ENCODE measurements at places on chromosomes 3 and 15.

DNA sequence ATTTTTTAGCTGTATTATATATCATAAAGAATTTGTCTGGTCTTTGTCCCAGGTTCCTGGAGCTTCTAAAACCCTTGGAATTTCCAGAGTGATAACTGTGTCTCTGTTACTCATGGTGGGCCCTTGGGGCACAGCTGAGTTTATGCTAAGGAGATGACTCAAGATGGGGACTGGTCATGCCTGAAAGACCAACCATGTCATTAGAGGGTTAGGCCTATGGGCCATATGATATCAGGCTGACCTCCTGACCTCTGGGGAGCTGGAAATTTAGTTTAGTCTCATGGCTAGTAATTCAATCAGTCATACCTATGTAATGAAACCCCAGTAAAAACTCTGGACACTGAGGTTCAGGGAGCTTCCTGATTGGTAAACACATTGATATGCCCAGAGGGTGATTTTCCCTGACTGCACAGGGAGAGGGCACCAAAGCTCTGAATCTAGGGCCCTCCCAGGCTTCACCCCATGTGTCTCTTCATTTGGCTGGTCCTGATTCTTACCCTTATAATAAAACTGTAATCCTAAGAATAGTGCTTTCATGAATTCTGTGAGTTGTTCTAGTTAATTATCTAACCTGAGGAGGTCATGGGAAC, 69.6 kb downstream of the EEFSEC start:
- no peak for DNase-seq

- no peak for DNase-seq
Measured at GRCh38 chr3:136078421-136079364, 113.2 kb downstream of the PPP2R3A start.

DNA sequence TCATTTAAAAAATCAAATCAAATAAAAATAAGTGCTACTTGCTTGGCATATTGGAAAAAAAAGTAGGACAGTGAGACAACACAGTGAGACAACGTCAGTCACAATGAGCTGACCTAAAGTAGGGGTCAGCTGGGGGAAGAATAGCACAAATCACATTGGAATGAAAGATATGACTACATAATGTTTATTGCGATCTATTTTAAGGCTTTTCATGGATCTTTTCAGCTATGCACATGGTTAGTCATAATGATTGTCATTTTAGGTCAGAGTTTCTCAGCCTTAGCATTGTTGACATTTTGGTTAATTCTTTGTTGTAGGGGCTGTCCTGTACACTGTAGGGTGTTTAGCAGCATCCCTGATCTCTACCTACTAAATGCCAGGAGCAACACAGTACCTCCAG, 44.5 kb downstream of the CMSS1 start:
- no peak for DNase-seq

- DNase-seq, result no peak
Measured at GRCh38 chr3:145911016-145911415, 250.0 kb downstream of the PLOD2 start.

- DNase-seq, result no peak
Measured at GRCh38 chr3:158152186-158152585, 42.3 kb downstream of the RSRC1 start.

DNA sequence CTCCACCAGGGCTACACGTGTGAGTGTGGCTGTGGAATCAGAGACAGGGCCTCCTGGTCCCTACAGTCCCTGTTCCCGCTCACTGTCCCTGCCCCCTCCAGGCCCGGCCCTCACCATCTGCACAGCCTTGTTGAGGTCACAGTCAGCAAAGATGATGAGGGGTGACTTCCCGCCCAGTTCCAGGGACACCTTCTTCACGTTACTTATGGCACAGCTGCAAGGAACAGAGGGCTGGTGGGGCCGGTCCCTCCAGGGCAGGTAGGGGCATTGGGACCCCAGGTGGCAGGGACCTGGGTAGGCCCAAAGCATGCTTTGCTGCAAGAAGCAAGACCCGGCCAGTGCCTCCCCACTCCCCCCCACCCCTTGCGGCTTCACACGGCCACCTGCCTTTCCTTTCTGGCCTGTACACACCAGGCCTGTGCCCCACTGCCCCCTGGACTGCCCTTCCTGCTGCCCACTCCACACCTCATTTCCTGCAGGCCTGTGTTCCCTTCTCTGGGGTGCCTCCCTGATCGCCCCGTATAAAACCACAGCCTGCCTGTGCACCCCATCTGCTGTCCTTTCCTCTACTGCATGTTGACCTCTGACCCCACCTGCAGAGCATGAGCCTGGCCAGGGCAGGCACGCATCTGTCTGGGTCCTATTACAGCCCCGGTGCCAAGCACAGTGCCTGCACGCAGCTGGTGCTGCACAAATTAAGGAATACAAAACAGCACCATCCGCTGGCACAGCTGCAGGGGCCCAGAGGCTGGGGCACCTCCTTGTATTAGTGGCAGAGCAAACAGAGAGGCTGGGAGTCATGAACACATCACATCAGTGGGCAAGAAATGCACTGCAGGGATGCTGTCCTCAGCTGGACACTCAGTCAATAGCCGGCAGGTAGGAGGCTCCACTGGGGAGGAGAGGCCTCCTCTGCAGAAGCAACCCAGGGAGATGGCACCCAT, 30.8 kb upstream of the SLC41A3 start:
- DNase-seq, result no peak

DNA sequence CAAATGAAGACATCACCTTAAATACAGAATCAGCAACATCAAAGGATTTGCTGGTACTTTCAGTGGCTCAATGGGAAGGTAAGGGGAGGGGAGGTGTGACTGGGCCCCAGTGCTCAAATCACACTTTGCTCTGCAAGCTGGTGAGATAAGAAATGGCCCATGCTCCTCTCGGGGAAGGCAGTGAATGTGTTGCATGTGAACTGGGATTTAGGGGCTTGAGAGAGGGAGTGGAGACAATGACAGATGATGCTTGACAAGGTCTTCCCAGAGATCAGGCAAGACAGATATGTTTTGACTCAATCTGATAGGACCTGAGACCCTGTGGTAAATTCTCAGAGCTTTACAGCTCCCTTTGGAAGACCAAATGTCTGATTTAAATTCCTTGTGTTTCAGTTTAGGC, 233.0 kb upstream of the PROK2 start:
- no peak for DNase-seq

DNA sequence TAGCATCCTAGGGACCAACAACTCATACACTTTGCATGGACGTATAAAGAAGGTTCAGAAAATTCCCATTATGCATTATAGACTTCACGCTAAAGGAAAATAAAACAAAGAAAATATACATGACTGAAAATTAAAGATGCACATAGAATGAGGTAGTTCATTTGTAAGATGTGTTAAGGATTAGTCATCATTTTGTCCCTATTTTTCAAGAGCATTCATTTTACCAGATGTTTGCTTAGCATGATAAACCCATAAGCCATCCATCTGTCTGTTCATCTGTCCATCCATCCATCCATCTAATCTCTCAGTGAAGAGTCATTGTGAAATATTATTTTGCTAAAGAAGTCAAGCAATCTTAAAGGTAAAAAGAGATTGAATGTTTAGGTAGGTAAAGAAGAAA, 80.3 kb downstream of the TFG start:
- DNase-seq, result no peak

DNA sequence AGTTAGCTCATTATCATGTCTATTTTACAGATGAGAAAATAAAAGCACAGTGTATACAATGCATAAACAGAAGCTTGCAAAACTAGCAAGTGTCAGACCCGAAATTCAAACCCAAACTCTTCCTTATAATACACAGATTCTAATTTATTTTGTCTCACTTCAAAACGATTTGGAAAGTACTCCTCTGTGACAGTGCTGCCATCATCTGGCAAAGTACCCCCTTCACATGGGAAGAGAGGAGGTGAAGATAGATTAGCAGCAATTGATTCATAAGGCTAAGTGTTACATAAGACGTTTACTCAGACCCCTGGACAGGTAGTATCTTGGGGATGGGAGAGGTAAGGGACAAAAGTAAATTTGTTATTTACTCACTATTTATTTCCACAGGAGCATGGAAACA, 744.0 kb upstream of the SGO1 start:
- DNase-seq, result no peak

- no peak for DNase-seq
Measured at GRCh38 chr15:72420576-72420975, 22.5 kb downstream of the TMEM202 start.

DNA sequence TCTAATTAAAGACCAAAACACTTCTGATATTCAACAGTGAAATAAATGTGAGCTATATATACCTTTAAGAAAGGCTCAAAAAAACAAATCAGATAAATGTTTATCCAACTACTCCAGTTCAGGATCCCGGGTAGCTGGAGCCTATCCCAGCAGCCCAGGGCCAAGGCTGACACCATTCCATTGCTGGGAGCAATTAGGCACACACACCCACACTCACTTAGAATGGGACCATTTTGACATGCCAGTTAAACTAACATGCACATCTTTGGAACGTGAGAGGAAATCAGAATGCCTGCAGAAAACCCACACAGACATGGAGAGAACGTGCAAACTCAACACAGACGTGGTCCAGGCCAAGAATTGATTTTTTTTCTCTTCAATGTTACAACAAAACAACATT, 30.0 kb upstream of the PLSCR4 start:
- no peak for DNase-seq

DNA sequence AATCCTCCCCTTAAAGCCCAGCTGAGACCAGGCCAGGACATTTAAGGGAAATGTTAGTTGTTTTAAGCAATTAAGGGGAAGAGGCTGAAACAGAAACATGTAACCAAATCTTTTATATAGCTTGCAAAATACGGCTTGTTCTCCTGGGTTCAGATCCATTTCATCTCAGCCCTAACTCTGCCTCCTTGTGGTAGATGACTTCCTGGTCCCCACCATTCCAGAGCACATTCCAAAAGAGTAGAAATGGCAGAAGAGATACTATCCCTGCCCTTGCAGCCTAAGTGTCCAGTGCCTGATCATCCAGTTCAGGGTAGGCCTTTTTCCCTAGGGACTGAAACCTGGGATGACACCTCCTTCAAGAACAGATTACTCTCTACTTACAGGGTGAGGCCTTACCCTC, 266.2 kb upstream of the VEPH1 start:
- DNase-seq, result no peak

DNA sequence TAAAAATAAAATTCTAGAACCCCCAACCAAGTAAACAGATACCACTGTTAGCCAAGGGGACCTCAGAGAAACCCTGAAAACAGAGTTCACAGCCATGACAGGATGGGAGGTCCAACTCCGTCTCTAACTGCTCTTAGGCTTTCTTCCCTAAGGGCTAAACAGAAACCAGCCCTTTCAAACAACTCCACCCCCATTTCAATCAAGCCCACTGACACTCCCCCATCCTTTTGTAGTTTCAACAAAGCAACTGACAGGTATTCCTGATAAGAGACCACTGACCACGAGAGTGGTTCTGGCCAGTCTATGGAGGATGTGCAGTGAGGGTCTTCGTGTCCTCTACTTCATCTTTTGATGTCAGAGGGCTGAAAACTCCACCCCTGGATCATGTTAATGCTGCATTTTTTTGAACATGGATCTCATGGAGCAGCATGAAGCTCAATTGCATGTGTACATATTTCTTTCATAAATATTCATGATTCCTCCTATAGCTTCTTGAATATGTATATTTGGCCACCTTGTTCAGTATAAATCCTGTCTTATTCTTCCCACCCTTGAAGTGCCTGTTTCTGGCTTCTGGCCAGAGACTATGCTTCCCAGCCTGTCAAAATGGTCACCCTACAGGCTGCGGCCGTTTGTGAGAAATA, 222.6 kb downstream of the OSBPL10 start:
- no peak for DNase-seq

- no peak for DNase-seq
Measured at GRCh38 chr3:113514265-113514769, 639 bp downstream of the SPICE1 start.

- DNase-seq, result no peak
Measured at GRCh38 chr3:67497746-67498145, 156.7 kb downstream of the SUCLG2 start.

GRCh38 chr3:22862111-22862510, 341.0 kb upstream of the UBE2E2 start:
- DNase-seq, result no peak

GRCh38 chr3:181623924-181624694, 87.6 kb upstream of the SOX2 start:
- no peak for DNase-seq

GRCh38 chr3:140238646-140239314, 303.8 kb downstream of the CLSTN2 start:
- DNase-seq, result no peak

GRCh38 chr3:122564155-122564912, at the start of the genes DTX3L and PARP9:
DTX3L (plus strand) TSS chr3:122564338; CDS start chr3:122564427, 89 bp downstream.
PARP9 (minus strand) TSS chr3:122564300; CDS start chr3:122559620, 4,680 bp downstream.
- peak; percentile 55 for DNase-seq

GRCh38 chr3:196159952-196160804, 51.0 kb downstream of the ZDHHC19 start:
- no peak for DNase-seq

DNA sequence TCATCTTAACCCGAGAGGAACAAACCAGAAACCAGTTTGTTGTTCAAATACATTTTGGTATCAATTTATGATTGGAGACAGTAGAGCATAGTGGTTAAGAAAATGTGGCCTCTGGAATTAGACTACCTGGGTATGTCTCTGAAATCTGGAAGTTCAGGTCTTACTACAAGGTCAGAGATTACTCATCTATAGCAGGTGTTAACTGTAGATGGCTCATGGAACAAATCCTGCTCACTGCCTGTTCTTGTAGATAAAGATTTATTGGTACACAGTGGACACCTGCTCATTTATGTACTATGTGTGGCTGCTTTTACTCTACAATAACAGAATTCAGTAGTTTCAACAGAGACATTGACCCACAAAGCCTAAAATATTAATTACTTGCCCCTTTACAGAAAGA, 413.3 kb downstream of the CNTN6 start:
- no peak for DNase-seq

GRCh38 chr3:60742606-60743145, 508.6 kb downstream of the FHIT start:
- DNase-seq, result no peak

DNA sequence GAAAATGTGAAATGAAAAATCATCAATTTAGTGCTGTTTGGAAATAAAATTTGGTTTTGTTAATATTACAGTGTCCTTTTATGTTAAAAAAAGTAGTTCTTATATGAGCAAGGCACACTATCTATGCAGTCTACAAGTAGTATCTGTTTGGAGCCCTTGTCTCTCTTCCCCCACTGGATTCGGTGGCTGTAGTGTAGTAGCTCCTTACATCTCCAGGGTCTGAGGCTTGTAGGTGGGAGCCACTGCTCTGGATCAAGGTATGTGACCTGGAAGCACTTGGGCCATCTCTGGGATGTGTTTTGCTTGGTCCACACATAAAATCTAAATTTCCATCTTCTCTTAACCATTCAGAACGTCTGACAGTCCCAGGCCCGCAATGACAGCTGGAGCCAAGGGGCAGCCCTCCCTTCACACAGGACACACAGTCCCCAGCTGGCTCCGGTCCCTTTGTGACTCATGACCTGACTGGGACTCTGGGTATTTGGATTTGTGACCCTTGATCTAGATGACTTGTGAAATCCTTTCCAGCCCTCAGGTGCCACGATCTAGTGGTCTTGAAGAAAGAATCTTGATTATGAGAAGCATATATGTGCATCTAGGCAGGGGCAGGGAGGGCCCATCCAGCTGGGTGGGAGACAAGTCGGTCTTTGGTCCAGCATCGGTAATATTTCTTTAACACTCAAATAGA, 80.0 kb downstream of the USP13 start:
- DNase-seq, result no peak

GRCh38 chr3:39178553-39178952, 13.8 kb downstream of the XIRP1 start:
- no peak for DNase-seq

- no peak for DNase-seq
Measured at GRCh38 chr3:41033956-41034519, 165.3 kb upstream of the CTNNB1 start.
